ENCODE measurements at places on chromosomes 4 and X. TPM values are rescaled to one million over a fixed set of nuclear protein-coding genes. Genes with fewer than 3 reads are reported as not detected.

Gene TCEAL9
- 26.5 TPM for total RNA-seq

Gene ENAM
- total RNA-seq = not detected

Gene SPANXN4
- not detected for total RNA-seq

Gene ASMT
- total RNA-seq = 0.45 TPM

Gene CENPVL2
- 2.4 TPM for total RNA-seq

Gene PRDM8
- 47.9 TPM for total RNA-seq

Gene RTL5
- 5.2 TPM for total RNA-seq

Gene MYL5
- total RNA-seq = 5.3 TPM

Gene BEND4
- total RNA-seq = 4.5 TPM

Gene PF4V1
- total RNA-seq = not detected

Gene EGFL6
- 2.8 TPM for total RNA-seq

Measured in cerebellum (tissue), 4 donors.